Muscle of back (tissue), 13 donors: ENCODE measurements at places on chromosomes 6 and 20.
A peak's percentile ranks its signal among the peaks of the same experiment; 100 is the strongest.

- DNase-seq = no peak
Measured at GRCh38 chr6:138592749-138593123, 93.4 kb upstream of the NHSL1 start.

GRCh38 chr6:45663251-45664221 lies 285.8 kb upstream of the SUPT3H start:
- DNase-seq = peak; percentile 81

- no peak for DNase-seq
Measured at GRCh38 chr20:3721912-3722311, 9.5 kb upstream of the SIGLEC1 start.

GRCh38 chr20:17541596-17541995 lies 10.4 kb upstream of the BFSP1 start:
- DNase-seq = no peak

- DNase-seq = no peak
Measured at GRCh38 chr6:31317036-31317435, 39.9 kb downstream of the HLA-B start.

DNA sequence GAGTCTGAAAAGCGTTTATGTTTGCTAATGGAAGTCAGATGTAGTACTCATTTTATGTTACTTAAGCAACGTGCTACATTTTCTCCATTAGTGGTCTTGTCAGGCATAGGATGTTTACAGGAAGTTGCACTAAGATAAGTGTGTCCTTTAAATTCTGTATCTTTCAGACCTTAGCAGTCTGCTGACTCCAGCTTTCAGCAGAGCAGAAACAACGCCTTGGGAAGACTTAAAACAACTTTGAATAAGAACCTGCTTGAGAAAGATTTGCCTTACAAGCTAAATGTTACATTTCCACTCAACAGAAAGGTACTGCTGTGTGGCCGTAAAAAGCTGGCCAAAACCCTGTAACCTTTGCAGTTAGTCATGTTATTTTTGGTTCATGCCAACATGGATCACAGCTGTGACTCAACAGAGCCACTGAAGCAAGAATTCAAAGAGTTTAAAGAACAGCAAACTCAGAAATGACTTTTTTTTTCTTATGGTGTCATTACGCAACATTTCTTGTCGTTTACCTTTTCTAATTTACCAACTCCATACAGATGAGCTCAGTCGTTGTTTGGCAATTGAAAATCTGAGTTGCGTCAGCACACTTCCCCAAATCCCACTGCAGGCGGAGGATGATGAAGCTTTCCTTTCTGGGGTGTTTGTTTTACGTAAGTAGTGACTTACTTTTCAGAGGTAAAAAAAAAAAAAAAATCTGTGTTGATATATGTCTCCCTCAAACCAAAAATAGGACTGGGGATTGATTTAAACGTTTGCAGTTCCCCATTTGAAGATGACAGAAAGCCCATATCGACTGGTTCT lies 27.9 kb upstream of the BMP6 start:
- DNase-seq = peak; percentile 24

- no peak for DNase-seq
Measured at GRCh38 chr6:142881761-142882160, 63.2 kb downstream of the HIVEP2 start.

- DNase-seq = no peak
Measured at GRCh38 chr6:163232015-163232523, 182.4 kb upstream of the QKI start.

DNA sequence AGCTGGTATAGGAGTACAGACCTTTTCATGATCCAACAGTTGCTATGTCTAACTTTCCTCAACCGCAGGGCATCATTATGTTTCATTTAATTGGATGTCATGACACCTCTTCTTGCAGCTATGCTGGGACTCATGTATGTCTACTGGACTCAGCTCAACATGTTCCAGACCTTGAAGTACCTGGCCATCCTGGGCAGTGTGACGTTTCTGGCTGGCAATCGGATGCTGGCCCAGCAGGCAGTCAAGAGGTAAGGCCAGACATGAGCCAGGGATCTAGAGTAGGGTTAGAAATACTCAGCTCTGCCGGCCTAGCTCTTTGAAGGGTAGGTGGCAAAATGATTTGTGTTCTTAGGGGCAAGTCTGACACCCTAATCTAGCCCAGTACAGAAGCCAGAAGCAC lies 25.2 kb downstream of the GHRH start:
- no peak for DNase-seq

DNA sequence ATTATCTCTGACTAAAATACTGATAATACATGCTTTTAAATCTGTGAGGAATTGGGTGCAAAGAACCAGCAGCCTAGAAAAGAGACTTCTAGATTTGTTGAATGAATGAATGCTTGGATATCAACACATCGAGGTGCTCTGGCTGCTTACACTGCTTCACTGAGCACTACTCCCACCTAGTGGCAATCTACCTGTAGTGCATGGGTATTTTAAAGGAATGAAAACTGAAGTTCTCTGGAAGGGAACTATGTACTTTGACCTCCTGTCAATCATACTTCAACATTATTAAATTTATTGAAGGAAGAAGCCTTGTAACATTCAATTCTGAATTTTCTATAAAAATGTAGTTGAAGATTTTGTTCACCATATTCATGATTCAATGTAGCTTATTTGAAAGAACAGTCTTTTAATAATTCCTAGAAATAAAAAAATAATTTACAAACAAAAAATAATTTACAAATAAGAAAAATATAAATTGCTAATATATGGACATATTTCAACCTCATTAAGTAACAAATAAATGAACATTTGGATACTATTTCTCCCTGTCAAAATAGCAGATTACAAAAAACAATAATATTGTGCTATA lies 111.2 kb upstream of the MMS22L start:
- DNase-seq = peak; percentile 46

DNA sequence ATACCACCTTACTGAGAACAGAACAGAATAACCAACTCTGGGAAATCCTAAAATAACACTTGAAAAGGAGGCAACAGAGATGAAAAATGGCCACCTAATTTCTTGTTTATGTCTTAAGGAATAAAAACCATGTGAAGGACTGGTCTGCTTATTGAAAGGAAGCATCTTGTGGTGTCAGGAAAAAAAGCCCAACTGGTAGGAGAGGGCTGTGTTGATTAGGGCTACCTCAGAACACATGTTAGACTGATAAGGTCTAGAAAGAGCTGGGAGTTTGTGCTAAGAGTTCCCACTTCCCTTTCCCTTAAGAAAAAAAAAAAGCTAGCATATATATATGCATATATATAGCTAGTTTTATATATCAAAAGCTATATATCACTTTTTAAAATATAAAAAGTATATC lies 425.3 kb upstream of the BTBD3 start:
- DNase-seq = no peak

- no peak for DNase-seq
Measured at GRCh38 chr20:63177134-63177784, 38.7 kb downstream of the YTHDF1 start.

GRCh38 chr20:48166082-48166835 lies 381.0 kb upstream of the SULF2 start:
- DNase-seq = no peak

DNA sequence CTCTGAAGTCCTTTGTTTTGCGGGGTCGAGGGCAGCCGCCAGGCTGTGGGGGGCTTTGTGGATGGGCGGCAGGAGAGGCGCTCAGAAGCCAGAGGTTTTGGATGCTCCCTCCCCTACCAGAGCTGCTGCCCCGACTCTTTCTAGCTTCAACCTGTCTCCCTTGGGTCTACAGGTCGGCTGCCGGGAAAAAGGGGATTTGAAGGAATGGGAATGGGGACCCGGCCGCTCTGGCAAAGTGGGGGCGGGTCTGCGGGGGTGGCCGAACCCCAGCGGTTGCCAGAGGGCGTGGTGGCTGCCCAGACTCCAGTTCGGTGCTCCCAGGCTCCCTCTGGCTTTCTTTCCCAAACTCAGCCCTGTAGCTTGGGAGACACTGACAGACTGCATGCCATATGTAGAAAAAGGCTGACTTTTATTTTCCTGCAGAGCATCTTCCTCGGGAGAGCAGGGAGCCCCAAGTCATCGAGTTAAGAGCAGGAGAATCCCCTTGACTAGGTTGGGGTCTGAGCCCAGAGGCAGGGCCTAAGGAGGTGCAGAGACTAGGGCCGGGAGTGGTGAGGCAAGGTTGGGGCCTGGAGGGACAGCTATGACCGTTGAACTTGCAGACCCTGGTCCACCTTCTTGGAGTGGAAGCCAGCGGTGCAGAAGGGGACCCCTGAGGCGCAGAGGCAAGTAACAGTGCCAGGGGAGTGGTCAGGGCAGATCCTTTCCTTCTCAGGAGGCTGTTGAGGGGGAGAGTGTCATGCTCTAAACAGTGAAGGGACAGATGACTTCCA lies 1.4 kb upstream of the PPP1R18 start:
- DNase-seq = no peak

DNA sequence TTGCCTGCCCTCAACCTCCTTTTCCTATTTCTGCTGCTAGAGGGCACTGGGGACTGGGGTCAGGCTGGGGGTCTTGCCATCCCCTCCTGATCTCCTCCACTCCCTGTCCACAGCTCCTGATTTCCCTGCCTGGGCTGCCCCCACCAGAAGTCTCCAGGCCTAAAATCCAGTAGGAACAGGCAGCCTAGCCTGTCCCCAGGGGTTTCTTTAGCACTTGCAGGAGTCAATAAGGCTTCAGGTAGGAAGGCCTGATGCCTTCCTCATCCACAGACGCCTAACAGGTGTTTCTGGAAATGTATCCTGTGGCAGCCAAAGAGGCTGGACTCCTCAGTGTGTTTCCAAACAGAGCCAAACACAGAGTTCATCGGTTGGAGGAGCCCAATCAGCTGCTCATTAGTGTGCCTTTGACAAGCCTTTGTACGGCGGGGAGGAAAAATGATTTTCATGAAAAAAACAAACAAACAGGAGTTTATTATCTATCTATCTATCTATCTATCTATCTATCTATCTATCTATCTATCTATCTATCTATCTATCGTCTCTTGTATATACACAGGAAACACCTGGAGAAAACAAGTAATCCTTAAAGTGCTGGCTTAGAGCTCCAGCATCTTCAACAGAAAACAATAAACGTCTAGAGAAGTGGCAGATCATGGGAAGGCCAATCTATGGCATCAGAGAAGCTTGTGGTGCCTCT lies 3.7 kb upstream of the RAET1E start:
- DNase-seq = no peak

DNA sequence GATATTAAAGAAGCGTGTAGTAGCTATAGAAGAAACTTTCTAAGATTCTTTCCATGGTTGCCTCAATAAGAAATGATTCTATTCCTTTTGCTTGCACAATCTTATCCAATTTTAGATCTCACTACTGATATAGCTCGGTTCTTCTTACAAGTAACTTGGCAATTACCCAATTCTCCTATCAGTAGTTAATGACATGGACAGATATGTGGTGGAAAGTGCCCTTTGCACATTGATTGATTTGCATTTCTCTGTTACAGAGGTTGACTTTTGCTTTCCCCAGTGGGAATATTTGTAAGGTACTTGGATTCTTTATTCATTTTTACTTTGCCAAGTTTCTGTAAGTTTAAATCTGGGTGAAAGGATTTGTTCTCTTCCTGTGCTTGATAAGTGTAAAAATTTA lies 93.7 kb upstream of the QKI start:
- DNase-seq = no peak

- DNase-seq = no peak
Measured at GRCh38 chr6:116876635-116877611, at the start of gene RFX6. Gene RFX6, plus strand, starts transcription at chr6:116877242. Its CDS starts 34 bp downstream, at chr6:116877276.

DNA sequence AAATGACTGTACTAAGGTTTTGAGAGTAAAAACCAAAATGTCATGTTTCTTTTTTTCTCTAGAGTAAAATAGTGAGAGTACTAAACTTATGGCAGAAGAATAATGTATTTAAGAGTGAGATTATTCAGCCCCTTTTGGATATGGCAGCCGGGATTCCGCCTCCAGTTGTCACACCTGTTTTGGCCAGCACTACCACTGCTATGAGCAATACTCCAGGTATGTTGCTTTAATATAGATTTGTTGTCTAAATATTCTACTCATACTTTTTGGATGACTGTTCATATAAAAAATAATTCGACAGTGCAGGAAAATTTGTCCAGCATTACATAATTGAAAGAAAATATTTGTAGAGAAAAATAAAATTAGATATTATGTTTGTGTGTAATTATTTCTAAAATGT lies 59.5 kb downstream of the SCAF8 start:
- no peak for DNase-seq

- no peak for DNase-seq
Measured at GRCh38 chr6:143976806-143977349, 31.2 kb downstream of the PLAGL1 start.

DNA sequence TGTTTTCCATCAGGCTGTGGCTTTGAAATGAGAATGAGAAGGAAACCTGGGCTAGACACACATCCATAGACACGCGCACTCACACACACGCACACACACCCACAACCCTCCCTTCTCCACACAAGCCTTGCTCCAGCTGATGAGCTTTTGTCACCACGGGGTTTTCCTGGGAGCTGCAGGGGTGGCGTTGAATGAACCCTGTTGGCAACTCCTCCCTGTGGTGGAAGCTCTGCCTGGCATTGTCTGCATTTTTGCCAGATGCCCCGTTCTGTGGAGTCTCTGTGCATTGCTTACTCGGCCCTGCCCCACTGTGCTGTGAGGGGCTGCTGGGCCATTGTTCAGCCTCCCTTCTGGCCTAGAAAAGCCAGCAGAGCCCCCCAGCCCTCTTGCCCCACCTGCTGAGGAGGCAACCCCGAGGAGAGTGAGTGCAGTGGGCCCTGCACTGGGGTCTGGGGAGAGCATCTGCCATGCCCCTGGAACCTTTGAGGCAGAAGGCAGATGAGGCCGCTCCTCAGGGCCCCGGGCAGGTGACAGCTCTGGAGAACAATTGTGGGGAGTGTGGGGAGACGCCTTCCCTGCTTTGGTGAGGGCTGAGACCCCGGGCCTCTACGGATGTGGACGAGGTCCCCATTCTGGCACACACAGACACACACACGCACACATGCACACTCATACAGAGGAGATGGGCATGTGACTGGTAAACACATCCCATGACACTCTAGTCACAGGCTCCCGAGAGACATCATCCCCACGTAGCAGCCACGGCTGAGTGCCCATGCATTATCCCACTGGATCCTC lies 9.9 kb downstream of the ADIG start:
- no peak for DNase-seq

DNA sequence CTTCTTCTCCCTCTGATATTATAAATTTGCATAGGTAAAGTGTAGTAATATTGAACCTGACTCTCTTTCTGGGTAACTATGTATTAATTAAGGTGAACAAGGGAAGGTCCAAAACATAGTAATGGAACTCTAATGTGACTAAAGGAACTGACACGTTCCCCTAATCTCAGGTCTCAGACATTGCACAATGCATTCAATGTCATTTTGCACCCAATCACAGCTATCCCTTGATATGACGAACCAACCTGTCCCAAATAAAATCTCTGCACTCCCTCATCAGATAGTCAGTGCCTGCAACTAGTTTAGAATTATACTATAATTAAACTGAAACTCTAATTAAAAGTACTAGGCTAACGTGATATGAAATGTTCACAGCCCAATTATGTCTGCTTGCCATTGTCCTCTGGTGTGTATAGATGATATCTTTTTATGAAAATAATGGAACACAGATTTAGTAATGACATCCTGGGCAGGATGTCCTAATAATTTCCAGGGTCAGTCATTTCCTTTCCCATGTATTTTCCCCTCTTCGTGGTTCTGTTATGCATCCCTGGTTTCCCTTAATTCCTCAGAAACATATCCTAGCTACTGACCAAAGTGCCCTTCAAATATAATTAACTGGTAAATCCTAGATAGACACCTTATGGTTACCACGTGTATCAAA lies 36.8 kb downstream of the PTPRK start:
- DNase-seq = no peak

- DNase-seq = no peak
Measured at GRCh38 chr20:62739581-62740285, 31.1 kb downstream of the NTSR1 start.
